ENCODE measurements at places on chromosomes 6 and 20.
A peak's percentile ranks its signal among the peaks of the same experiment; 100 is the strongest.

GRCh38 chr6:118207947-118208346, 300.9 kb downstream of the SLC35F1 start:
- DNase-seq = no peak

DNA sequence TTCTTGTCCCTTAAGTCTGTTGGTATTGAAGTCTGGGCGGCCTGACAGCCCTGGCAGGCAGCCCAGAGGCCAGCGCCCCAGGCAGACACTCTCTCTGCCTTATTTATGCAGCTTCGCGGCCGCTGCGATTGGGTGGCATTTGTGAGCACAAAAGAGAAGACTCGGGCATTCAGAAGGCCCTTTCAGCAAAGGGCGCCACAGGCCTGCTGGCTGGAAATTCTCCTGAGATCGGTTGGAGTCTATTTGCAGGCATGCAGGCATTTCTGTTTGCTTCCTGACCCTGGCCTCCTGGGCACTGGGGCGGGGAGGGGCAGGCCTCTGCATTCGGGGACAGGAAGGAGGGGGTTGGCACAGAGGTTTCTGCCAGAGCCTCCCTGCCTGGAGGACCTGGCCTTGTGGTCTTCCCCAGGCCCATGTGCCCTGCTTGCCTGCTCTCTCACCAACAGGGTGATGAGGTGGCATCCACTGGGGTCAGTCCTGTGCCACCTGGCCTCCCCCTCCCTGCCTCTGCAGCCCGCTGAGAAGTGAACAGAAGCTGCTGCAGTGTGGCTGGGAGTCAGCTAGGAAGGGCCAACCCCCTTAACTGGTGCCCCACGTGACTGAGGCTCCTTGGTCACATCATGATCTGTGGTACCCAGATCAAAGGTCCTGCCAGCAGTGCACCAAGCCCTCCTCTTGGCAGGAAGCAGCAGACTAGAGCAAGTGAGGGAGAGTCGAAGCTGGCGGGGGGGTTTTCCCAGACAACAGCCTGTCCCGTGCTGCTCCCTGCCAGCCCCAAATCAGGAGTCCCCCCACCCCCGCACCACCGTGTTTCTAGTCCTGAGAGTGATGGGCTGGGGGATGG, 16.6 kb upstream of the CCDC167 start:
- peak; percentile 22 for DNase-seq

DNA sequence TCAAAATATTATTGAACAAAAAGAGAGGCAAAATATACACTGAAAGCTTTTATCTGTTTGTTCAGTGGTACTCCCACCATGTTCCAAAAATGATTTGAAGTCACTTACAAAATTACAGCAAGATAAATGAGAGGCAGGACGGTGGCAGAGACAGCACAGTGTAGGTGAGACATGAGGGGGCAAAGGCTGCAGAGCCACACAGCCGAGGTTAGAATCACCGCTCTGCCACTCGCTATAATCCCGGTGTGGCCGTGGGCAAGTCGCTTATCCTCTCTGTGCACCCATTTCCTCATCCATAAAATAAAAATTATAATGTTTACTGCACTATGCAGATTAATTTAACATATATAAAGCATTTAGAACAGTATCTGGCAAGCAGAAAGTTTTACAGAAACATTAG, 140.1 kb upstream of the BEND6 start:
- no peak for DNase-seq

GRCh38 chr6:4510906-4511640, 265.1 kb upstream of the CDYL start:
- no peak for DNase-seq

- DNase-seq = no peak
Measured at GRCh38 chr6:56891754-56892153, 63.2 kb upstream of the BEND6 start.

GRCh38 chr6:168678588-168678987, 237.6 kb downstream of the SMOC2 start:
- DNase-seq = no peak

- no peak for DNase-seq
Measured at GRCh38 chr20:37997516-37997915, 35.7 kb downstream of the TTI1 start.

DNA sequence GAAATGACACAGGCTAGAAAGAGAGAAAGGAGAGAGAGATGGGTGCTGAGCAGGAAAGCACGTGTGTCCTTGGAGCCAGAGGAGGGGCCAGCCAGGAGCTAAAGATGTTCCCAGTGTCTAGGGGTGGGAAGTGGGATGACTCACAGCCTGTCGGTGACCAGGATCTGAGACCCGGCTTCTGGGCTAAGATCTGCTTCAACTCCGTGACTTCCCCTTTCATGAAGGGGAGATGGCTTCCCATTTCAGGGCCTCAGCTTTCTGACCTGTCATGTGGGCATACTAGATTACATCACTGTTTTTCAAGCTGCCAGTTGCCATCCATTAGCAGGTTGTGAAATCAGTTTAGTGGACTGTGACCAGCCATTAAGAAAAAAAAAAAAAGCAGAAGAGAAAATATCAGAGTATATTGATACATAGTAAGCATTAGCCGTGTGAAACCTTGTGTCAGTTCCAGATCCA, 5.4 kb downstream of the TGM3 start:
- no peak for DNase-seq

DNA sequence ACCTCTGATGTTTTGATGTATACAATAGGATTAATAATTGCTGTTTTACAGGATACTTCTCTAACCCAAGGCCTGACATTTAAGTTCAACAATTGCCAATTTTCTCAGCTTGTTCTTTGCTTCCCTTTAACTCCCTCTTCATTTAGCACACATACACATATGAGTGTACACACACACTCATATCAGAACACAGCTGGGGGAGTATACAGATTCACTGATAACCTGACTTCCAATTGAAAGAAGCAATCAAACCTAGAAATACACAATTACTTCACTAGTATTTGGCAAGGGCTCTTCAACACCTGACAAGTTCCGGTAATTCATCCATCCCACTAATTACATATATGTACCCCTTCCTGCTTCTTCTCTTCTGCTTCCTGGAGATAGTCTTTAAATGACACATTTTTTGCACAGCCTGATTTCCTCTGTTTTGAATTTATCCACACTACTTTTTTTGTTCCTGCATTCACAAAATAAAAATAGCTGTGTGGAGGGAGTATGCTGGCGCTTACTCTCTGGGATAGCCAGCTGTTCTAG, 11.2 kb downstream of the UST start:
- DNase-seq = no peak

DNA sequence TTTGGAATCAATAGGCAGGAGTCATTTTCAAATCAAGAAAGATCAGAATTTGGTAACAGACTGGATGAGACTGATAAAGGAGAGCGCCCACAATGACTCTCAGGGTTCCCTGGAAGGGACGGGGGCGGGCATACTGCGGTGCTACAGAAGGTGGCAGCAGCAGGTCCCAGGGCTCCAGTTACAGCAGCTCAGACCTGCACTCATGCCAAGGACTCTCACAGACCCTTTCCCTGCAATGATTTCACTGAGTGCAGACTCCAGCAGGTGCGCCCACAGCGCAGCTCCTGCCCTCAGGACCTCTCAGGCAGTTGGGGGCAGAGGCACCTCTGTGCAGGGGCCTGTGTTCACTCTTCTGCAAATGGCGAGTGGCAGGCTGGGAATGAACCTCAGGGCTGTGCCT, 359.8 kb downstream of the ZFAND3 start:
- no peak for DNase-seq

DNA sequence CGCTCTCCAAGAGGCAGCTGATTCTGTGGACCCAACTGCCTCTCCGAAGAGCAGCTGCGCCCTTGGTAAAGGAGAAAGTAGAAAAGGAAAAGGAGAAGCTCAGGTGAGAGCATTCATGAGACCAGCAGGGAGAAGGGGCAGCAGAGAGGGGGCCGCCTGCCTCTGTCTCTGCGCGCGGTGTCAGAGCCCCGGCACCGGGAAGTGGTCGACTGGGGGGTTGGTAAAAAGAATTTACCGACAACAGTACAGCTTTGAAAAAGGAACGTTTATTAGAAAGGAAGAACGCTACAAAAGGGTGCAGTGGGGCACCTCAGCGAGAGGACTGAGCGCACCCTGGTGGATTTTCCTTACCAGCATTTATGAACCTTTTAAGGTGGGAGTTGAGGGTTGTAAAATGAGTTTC, 61.9 kb downstream of the GPR6 start:
- no peak for DNase-seq

DNA sequence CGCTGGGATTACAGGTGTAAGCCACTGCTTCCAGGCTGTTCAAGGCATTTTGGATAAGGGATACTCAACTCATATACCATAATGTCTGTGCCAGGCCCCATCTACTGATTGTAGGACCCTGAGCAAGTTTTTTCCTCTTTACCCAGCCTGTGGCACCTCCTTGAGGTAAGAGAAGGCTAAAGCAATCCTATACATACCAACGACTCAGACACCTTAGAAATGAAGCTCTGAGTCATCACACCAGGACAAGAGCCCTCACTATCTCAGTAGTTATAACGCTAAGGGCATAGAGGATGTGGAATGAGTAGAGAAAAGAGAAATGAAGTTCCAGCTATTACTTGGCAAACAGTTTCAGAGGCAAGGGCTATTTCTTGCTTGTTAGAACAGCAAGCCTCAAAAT, 16.9 kb downstream of the NDRG3 start:
- no peak for DNase-seq

DNA sequence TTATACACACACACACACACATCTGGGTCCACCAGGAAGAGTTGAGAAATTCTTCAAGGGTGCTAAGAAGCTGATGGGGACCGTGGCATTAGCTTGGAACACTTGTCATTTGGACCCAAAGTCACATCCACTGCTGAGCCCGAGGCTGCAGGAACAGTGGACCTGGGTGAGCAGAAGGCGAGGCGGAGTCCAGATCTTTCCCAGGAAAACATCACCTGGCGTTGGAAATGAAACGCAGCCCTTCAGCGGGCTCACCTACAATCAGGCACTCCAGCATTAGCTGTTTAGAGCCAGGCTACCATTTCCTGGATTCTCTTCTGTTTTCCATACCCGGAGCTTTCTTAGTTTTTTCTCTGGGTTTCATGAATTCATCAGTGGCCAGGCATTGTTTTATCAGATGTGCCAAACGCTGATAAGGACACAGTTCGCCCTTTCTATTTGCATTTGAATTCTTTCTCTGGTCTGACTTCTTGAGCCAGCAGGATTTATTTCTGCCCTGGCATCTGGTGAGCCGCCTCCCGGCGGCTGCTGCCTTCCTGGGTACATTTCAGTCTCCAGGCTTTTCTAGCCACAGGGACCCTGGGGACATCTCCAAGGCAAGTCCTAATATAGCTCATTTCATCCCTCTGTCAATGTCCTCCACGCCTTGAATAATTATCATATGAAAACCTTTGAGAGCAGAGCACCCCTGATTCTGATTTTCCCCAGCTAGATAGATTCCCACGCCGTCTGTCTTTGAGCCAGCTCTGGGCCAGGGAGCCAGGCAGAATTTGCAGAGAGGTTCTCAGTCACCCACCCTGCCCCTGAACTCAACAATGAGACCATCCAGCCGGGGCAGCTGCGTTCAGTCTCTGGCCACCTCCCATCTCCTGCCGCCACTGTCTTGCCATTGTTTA, 170.9 kb downstream of the TTLL2 start:
- DNase-seq = peak; percentile 82

- no peak for DNase-seq
Measured at GRCh38 chr6:1255636-1256365, 56.1 kb upstream of the FOXQ1 start.

- DNase-seq = no peak
Measured at GRCh38 chr6:88238065-88238464, 71.9 kb upstream of the CNR1 start.

- no peak for DNase-seq
Measured at GRCh38 chr20:32784369-32785080, 22.3 kb downstream of the DNMT3B start.

DNA sequence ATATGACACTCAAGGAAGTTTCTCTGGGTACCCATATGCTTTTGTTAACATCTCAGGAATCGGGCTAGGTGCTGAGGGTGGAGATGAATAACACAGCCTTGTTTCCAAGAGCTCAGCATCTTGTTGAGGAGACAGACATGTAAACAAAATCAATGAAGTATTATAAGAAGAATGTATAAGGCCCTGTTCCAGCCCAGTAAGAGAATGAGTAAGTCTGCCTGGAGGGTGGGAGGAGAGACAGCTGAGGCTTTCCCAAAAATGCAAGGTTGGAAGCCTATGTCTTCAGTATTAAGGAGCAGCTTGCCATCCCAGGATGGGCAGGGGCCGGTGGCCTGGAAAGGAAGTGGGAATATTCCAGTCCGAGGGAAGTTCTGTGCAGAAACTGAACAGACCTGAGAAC, 615.3 kb upstream of the BTBD3 start:
- no peak for DNase-seq

DNA sequence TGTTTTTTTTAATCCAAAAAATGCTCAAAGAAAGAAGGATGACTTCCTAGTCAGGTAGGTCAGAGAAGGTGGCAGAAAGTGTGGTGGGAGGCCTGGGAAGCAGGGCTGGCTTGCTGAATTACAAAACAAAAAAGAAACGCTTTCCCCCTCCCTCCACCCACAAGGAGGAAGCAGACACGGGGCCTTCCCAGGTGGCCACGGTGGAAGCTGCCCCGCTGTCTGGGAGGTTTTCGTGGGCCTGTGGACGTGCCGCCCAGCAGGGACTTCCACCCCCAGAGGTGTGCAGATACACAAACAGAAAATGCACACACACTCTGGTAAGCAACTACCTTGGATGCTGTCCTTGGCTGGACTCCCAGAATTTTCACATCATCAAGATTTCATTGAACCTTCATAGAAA, 198.2 kb upstream of the CDH4 start:
- no peak for DNase-seq

GRCh38 chr20:7346562-7346961, 579.1 kb downstream of the BMP2 start:
- DNase-seq = no peak

GRCh38 chr6:33914645-33915044, 110.8 kb upstream of the MLN start:
- no peak for DNase-seq

DNA sequence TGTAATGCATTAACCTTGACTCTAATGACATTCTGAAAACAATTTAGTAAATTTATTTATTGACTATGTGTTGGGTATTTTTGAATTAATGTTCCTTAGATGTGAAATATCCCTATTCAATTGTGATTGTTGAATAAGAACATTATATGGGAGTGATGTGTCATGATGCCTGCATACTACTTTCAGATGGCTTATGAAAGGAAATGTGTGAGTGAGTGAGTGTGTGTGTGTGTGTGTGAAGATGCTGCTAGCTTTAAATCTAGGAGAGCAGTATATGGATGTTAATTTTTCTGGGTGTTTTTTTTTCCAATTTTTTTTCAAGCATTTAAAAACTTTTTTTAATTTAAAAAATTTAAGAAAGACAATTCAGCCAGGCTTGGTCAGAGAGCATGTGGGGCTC, 32.5 kb upstream of the NT5E start:
- no peak for DNase-seq

GRCh38 chr6:133314947-133315346, 73.8 kb downstream of the EYA4 start:
- no peak for DNase-seq

DNA sequence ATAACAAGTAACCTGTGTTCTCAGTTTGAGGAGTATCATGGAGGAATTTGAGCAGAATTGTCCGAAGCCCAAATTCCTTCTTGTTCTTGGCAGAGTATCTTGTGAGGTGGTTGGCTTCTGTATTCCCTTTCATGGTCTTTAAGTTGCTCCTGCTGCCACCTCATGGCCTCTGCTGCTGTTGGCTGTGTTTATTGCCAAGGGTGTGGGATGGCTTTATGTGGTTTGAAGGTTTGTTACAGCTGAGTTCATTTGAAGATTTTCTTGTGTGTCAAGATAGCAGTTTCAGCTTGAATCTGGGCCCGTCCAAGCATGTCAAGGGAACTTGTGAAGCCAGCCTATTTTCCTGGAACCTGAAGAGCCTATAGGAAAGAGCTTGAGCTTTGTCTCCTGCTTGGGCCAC, 20.2 kb upstream of the TTK start:
- DNase-seq = no peak
